ENCODE measurements at places on chromosomes 3 and 15.

DNA sequence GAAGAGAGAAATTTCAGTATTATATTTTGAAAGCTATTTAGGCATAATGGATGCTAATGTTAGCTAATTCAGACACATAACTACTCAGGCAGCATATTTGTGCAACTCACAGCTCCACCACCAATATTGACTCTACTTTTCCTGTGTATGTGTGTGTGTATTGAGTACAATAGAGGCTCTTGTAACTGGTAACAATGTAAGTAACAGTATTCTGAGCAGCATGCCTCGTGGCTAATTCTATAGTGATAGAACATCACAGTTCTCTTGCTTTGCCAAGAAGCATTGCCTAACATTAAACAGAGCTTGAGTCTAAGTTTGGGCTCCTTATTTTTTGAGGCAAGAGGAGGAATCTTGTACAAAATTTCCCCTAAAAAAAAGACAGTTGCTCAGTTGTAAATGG is 98.6 kb upstream of the ARHGEF26 start:
- DNase-seq: no peak

GRCh38 chr15:63178034-63178433 is 11.4 kb upstream of the RAB8B start:
- no peak for DNase-seq

DNA sequence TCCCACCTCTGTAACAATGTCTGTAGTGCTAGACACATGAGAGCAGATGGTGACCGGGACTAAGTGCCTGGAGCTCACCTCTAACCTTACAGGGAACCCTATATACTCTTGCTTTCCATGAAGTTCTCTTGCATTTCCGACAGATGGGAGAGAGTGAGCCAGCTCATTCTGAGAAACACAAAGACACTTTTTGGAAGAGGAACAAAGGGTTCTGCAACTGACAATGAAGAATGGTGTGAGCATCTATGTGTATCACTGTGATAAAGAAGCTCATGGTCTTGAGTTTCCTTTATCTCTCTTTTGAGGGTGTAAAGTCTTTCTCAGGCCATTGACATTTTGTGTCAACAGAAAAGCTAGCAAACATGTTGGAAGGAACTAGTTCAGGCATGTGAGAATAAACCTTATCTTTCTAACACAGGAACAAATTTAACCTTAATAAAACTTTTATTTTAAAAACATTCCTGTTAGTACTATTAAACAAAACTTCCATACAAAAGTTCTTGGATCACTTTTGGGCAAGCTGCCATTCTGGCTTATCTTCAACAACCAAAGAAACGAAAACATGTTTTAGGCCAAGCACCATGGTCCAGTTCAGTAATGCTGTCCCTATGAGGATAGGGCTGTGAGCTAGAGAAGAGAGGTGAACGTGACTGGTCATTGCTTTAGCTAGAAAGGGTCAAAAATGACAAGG is 142.7 kb downstream of the THRB start:
- peak; percentile 40 for DNase-seq

- no peak for DNase-seq
These were observed 221.6 kb downstream of the FGF12 start for GRCh38 chr3:192505731-192506130.
